ENCODE measurements at places on chromosomes 1 and 21.

DNA sequence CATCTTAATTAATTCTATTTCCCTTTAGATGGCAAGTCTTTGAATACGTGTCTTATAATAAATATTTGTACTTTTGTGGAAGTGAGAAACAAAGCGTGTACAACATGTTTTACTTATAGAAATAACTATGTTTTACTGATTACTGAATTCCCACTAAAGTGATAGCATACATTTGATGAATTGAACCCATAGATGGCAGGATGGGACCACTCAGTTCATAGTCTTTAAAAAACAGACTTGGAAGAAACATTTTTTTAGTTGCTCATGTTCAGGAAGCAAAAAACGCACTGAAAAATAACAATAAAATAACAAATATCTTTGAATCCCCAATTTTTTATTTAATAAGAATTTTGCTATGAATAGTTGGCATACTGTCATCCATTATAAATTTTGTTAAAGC, 507.1 kb upstream of the ZRANB2 start:
- DNase-seq = peak; percentile 32

DNA sequence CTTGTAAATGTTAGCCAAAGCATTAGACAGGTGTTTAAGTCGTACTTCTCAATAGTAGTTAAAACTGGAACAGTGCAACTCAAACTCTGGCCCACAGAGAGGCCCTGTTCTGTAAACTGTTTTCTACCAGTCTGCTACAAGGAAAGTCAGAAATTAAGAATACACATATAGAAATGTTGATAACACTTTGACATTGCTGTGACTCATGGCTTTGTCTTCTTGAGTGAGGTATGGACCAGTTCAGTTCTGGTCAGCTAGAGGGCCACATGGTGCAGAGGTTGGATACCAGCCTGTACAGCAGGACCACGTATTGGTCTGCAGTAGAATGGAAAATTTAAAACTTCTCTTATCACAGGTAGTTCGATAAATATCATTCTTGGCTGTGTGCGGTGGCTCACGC, 22.3 kb downstream of the ZBTB8B start:
- DNase-seq = no peak

GRCh38 chr1:14443164-14443787, 155.2 kb upstream of the KAZN start:
- DNase-seq = no peak

DNA sequence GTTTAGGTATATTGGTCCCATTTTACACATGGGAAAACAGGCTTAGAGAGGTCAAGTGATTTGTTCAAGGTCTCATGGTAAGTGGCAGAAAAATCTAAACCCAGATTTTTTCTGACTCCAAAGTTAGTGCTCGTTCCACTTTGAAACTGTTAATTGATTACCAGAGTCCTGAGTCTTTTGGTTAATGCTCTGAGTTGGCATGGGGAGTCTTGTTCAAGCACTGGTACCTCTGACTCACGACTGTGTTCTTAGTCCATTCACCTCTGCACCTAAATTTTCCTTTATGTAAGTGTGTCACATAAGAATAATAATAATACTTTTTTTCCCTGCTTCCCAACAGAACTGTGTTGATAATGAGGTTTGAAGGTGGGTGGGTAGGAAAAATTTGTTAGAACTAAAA, 59.3 kb downstream of the VANGL2 start:
- DNase-seq = no peak

DNA sequence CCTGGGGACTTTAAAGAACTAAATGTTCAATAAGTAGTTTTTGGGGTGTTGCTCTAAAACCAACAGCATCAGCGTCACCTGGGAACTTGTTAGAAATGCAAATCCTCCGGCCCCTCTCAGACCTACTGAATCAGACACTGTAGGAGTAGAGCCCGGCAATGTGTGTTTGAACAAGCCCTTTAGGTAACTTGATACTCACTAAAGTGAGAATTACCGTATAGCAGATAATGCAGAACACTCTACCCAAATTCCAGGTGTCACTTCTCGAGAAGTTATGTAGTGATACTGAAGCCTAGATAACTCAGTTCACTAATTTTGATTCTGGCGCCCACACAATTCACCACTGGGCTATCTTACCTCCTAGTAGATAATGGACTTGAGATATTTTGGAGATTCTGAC, 3.7 kb upstream of the DPT start:
- no peak for DNase-seq

- DNase-seq = no peak
These were observed 20.6 kb upstream of the KIF26B start for GRCh38 chr1:245133995-245134715.

GRCh38 chr1:77475641-77476040, 193.8 kb downstream of the AK5 start:
- no peak for DNase-seq

GRCh38 chr1:227330279-227331076, 12.2 kb upstream of the CDC42BPA start:
- DNase-seq = no peak

GRCh38 chr21:45869121-45870007, 112.2 kb upstream of the COL6A1 start:
- no peak for DNase-seq

- DNase-seq = peak; percentile 66
These were observed 48.1 kb upstream of the GOLT1A start for GRCh38 chr1:204261746-204262505.

GRCh38 chr1:110465038-110465813, 14.3 kb downstream of the PROK1 start:
- no peak for DNase-seq

DNA sequence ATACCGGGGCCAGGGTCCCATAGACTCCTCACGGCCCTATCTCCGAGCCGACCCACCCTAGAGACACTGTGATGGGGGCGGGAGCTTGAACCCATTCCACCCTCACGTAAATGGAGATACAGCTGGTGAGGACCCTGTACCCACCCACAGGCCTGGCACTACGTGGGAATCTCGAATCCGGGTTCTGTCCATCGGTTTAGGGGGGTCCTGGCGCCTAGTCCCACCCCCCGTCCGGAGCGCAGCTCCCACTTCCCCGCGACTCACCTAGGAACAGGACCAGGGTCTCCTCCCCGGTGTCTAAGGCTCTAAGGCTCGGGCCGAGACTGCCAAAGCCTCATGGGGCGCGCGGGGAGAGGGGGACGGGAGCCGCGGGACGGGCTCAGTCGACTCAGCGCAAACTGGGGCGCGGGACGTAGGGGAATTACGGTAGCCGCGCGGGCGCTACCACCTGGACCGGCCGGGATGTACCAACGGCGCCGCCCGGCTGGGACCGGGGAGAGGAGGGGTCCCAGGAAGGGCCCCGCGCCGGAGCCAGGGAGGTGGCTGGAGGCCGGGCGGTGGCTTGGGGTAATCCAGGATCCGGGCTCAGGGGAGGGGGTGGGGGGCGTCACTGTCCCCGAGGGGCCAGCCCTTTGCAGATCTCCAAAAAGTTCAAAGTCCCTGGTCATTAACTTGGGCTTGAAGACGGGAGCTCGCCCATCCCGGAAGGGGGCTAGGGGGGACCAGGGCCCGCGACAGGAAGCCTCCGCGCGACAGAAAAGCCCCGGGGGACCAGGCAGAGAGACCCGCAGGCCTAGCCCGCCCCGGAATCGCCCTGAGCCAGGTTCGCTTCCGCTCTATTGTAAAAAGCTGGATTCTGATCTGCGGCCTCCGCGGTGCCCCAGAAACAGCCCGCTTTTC, 1.0 kb downstream of the PLEKHG5 start:
- DNase-seq = peak; percentile 33

DNA sequence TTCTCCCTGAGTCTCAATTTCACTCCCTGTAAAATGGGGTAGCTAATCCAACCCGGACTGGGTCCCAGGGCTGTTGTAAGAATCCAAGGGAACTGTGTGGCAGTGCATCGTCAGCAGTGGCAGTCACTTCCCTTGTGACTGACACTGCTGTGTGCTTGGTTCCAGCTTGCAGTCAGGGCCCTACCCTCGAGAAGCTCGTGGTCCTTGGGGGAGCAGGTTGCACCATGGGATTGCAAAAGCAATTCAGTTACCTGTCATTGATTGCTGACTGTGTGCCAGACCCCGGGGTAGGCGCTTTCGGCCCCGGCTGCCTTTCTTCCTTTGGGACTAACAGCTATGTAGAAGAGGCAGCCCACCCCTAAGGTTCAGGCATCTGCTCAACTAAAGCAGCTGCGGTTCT, 2.9 kb downstream of the PTPRF start:
- no peak for DNase-seq

DNA sequence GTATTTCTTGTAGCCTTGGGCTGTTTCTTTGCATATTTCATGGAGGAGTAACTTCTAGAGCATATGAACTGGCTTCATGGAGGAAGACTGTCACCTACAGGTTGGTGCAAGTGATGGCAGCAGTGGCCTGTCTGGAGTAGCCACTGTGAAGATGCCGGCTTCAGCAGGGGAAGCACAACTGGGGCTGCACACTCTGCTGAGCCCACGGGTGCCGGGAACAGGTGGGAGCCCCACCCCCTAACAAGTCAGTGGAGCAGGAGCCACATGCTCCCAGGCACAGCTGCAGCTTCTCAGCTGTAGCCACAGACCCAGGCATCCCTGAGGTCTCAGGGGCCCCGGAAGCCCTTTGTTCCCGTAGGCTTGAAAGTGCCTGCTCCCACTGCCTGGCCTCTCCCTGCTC, 43.2 kb upstream of the C1orf185 start:
- no peak for DNase-seq

- DNase-seq = no peak
These were observed 2.4 kb upstream of the ELAPOR1 start for GRCh38 chr1:109111386-109112055.

DNA sequence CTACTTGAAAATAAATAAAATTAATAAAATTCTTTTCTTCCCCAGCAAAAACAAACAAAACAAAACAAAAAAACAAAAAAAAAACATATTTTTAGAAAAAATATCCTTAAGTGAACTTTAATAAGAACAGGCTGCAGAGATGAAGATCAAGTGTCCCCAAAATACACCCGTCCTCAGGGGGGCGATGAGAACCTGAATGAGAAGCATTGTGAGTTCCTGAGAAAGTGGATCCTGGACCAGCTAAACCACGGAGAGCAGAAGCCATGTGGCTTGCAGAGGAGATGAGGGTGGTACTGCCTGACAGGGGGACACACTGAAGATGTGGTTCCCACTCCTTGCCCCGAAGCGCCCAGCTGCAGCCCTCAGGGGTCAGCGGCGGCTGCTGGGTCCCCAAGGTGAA, 89.3 kb downstream of the ITPKB start:
- no peak for DNase-seq

DNA sequence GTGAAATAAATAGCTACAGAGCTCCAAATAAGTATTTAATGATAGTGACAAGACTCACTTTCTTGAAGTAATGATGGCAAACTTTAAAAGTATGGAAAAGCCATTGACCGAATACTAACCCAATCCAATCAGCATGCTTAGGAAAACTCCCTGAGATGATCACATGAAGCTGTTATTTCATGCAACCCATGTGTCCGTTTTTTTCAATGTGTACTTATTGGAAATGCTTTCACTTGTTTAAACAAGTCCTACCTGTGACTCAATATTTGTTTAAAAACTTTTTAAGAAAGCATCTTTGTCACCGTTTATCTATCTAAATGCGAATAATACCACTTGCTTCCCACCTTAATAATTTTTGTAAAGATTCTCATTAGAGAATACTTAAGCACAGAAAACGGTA, 185.8 kb downstream of the NRIP1 start:
- DNase-seq = no peak

- no peak for DNase-seq
These were observed 407 bp downstream of the WNT4 start for GRCh38 chr1:22142315-22143064.

- peak; percentile 54 for DNase-seq
These were observed 195.8 kb downstream of the KAZN start for GRCh38 chr1:14794136-14794768.

- DNase-seq = peak; percentile 21
These were observed at the start of gene PLA2G5 for GRCh38 chr1:20069874-20070273. Gene PLA2G5, plus strand, starts transcription at chr1:20070194. Its CDS starts 14,637 bp downstream, at chr1:20084831.

DNA sequence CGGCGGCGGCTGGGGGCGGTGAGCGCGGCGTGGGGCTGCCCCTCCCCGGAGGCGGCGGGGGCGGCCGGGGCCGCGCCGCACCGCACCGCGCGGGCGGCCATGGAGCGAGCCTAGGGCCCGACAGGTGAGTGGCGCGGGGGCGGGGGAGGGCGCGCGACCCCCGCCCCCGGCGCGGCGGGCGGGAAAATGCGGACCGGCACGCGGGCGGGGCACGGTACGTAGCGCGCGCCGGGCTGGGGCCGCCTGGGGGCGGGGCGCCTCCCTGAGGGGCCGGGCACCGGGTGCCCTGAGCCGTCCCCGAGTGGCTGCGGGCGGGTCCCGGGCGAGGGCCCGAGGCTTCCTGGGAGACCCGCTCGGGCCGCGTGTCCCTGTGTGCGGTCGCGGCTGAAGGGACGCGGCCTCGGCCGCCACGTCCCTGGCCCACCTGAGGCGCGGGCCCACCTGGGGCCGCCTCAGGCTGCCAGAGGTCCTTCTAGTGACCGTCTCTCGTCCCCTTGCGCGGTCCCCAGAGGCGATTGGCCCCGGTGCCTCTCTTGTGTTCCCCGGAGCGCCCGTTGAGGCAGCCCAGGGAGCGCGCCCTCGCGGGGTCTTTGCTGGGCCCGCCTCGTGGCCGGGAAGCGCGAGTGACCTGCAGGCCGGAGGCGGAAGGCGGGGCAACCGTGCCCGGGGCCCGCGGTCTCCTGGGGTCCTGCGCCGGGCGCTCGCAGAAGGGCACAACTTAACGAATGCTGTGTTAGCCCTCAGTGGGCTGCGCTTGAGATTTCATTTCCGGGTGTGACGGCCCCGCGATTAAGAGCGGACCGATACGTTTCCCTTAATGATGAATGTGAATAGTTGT, 500 bp downstream of the FAM20B start:
- DNase-seq = no peak

GRCh38 chr1:6507037-6507428, 15.6 kb upstream of the PLEKHG5 start:
- DNase-seq = no peak

DNA sequence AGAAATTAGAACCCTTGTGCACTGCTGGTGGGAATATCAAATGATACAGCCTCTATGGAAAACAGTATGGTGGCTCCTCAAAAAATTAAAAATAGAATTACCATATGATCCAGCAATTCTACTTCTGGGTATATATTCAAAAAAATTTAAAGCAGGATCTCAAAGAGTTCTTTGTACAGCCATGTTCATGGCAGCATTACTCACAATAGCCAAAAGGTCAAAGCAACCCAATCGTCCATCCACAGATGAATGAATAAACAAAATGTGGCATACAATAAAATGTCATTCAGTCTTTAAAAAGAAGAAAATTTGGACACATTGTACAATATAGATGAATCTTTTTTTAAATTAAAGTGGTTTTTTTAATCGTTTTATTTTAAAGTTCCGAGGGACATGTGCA, 36.3 kb upstream of the ERG start:
- DNase-seq = no peak

- DNase-seq = no peak
These were observed 202.6 kb downstream of the PTPRC start for GRCh38 chr1:198841477-198841876.

- no peak for DNase-seq
These were observed 91.1 kb downstream of the SMYD2 start for GRCh38 chr1:214372092-214372491.

GRCh38 chr1:151158751-151159251, 2.4 kb downstream of the TNFAIP8L2 start:
- DNase-seq = no peak

GRCh38 chr1:31739346-31739745, 24.8 kb downstream of the ADGRB2 start:
- DNase-seq = no peak
